RKO (cell line): ENCODE measurements at places on chromosomes 4 and X.

- peak; percentile 57 for DNase-seq
Observed at GRCh38 chr4:179110356-179110755, 1668.1 kb upstream of the AGA start.

DNA sequence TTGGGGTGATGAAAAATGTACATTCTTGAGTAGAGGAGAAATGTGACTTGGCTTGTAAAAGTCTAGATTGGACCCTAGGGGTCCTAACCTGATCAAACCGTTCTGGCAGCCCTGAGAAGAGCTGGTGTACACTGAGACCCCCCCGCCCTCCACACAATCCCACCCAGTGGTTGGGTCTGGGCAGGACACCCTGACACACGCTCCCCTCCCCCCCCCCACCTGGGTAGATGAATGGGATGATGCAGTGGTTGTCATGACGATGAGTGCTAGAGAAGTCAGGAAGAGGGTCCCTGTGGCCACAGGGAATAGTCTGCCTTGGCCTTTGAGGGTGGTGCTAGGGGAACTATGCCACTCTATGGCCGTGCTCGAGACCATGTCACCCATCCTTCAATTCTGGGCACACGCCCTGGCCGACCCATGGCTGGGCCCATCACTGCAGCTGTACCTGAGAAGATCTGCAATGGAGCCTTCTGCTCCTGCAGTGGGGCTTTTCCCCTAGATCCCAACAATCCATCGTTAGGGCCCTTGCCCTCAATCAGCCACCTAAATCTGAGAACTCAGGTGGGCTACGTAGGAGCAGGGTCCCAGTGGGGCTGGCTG, 4.4 kb downstream of the CDK16 start:
- no peak for DNase-seq

GRCh38 chrX:56788229-56788628, 59.2 kb downstream of the NBDY start:
- peak; percentile 46 for DNase-seq

- DNase-seq, result peak; percentile 68
Observed at GRCh38 chr4:88033309-88033708, 25.9 kb downstream of the PKD2 start.

DNA sequence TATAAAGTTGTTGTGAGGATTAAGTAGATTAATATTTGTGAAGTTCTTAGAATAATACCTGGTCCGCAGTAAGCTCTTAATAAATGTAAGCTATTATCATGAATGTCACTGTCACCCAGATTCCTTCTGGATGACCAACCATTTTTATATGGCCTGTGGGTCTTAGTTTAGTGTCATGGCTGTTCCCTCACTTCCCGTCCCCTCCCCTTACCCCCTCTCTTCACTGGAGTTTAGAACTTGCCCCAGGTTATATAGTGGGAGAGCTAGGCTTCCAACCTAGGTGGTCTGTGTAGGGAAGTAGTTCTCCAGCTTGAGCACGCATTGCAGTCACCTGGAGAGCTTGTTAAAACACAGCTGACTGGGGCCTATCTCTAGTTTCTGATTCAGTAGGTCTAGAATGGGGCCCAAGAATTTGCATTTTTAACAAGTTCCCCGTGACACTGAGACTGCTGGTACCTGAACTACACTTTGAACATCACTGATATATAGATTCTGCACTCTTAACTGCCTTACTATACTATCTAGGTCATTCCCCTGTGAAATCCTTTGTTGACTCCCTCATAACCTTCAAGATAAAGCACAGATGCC, 66.9 kb upstream of the PLAC1 start:
- DNase-seq, result no peak

DNA sequence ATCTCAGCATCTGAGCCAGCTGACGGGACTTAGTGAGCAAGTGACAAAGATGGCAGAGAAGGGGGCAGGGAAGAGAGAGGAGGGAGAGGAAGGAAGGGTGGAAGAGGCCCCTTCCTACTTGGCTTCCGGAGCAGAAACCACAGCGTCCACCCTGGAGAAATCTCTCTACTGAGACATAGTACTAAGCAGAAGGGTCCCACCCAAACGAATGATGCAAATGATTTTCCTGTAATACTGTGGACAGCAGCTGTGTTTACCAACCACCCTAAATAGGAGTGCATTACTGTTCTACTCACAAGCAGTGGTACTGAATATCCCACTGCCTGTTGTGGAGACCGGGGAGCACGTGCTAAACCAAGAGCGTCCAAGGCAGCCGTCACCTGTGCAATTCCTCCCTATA, 29.4 kb downstream of the DTHD1 start:
- DNase-seq, result no peak

GRCh38 chr4:153527690-153528089, 61.5 kb downstream of the TMEM131L start:
- DNase-seq, result no peak

- no peak for DNase-seq
Observed at GRCh38 chrX:9525511-9526248, 60.8 kb downstream of the TBL1X start.

- DNase-seq, result no peak
Observed at GRCh38 chr4:128502818-128503527, 215.4 kb upstream of the PGRMC2 start.

DNA sequence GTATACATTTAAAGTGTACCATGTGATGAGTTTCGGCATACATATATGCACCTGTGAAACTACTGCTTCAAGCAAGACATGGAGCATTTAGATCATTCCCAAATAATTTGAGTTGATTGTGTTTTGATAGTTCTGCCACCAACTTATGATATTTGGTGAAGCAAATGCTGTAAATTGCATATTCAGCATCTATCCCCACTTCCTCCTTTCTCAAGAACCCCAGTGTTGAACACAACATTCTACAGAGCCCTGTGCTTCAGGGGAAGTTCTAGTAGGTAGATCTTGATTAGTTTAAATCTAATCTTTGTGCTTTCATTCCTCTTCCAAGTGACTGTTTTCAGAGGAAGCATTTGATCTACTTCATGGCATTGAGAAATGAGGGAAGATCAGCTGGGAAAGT, 5.4 kb upstream of the SHROOM3 start:
- DNase-seq, result no peak

DNA sequence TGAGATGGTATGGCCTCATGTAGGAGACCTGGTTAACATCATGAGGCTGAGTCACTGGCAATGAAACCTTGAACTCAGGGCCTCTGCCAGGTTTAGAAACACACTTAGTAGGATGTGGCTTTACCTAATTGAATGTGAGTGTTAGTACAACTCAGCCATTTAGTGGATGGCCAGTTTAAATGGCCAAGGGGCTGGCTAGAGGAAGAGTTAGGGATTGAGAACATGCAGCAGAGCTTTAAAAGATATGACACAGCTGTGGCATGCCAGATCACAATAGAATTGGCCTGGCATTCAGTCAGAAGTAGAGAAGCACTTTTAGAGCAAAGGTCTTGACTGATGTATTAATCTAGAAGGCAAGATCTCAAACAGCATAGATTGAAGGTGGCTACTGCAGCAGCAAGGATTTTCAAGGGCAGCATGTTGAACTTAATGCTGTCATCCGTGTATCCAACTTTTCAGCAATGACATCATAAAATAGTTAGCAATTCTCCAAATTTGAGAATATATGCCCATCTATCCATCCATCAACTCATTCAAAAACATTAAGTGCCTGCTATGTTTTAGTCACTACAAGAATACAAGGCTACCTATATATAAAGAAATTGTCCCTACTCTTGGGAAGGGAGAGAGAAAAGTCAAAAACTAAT, 170.4 kb downstream of the FRAS1 start:
- no peak for DNase-seq

DNA sequence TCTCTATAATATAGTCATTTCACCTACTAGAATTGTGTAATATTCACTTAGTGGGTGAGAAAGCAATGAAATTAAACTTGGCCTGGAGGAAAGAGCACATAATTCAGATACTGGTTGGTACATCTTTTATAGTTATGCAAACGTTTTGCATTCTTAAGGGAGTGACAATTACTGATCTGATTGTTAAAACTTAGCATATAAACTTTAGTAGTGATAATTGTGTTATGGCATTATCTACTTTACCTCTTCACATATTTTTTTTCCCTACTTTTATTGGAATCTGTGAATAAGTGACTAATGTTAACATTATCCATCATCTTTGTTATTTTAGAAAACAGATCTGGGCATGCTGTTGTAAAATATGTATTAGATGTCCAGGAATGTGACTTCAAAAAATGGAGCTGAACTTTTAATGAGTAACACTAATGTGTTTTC, 217.4 kb upstream of the GIMD1 start:
- no peak for DNase-seq

DNA sequence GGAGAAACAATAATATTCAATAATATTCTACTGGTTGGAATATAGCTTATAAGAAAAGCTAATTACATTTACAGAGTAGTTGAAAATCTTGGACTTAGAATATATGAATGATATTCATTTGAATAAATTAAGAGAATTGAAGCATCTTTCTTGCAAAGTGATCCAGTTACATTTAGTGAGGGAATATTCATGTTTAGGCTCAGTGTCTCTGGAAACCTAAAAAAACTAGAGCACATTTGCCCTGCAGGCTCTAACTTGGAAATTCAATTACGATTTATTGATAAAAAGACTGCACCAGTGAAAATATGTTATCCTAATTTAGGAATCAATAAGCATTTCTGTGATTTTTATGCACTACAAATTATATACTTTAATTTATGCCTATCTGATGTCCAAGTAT, 58.3 kb upstream of the RAP1GDS1 start:
- no peak for DNase-seq

GRCh38 chr4:90357117-90357710, 230.0 kb downstream of the CCSER1 start:
- peak; percentile 87 for DNase-seq

GRCh38 chrX:107552930-107553329, 75.4 kb upstream of the PRPS1 start:
- DNase-seq, result no peak

- DNase-seq, result no peak
Observed at GRCh38 chr4:157075811-157076577, at the start of gene GLRB. TSS of gene GLRB (plus strand) at chr4:157076150. CDS start at chr4:157078025, 1,875 bp downstream.

GRCh38 chr4:28310926-28311325, 1450.3 kb downstream of the STIM2 start:
- DNase-seq, result no peak

DNA sequence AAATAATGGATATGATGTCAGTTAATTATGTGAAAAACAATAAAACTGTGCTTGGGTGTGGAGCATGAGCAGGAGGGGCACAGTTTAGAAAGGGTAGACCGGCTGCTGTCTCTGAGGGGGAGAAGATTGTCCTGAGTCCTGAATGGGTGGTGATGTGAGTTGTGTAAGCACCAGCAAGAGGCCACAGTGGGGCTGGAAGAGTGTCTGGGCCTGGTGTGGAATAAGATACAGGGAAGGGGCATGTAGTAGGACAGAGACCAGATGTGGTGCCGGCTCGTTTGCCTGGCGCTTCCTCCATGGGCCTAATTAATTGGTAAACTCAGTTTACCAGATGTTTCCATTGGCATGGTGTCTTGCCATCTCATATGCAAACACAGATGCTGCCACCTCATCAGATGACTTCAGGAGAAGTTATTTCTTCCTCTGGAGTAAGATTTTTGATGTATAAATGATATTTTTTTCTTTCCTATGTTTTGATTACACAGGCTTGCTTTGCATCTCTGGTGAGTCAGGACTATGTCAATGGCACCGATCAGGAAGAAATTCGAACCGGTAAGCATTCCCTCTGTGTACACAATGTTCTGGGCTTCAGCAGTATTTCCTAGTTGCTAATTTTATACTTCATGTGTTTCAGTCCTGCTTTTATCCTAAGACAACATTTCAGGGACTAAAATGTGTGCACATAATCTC, 5.1 kb downstream of the MED28 start:
- no peak for DNase-seq

DNA sequence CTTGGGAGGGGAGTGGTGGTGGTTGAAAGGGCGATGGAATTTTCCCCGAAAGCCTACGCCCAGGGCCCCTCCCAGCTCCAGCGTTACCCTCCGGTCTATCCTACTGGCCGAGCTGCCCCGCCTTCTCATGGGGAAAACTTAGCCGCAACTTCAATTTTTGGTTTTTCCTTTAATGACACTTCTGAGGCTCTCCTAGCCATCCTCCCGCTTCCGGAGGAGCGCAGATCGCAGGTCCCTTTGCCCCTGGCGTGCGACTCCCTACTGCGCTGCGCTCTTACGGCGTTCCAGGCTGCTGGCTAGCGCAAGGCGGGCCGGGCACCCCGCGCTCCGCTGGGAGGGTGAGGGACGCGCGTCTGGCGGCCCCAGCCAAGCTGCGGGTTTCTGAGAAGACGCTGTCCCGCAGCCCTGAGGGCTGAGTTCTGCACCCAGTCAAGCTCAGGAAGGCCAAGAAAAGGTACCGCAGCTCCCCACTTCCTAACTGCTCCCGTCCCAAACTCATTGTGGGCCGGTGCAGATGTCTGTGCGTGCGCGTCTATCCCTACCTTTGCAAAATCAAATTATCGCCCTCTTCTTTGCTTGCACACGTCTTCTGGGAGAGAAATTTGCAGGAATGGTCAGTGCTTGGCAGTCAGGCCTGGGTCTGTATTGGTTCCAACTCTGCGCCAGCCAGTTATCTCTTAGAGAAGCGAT, 533 bp downstream of the IL15 start:
- peak; percentile 12 for DNase-seq

DNA sequence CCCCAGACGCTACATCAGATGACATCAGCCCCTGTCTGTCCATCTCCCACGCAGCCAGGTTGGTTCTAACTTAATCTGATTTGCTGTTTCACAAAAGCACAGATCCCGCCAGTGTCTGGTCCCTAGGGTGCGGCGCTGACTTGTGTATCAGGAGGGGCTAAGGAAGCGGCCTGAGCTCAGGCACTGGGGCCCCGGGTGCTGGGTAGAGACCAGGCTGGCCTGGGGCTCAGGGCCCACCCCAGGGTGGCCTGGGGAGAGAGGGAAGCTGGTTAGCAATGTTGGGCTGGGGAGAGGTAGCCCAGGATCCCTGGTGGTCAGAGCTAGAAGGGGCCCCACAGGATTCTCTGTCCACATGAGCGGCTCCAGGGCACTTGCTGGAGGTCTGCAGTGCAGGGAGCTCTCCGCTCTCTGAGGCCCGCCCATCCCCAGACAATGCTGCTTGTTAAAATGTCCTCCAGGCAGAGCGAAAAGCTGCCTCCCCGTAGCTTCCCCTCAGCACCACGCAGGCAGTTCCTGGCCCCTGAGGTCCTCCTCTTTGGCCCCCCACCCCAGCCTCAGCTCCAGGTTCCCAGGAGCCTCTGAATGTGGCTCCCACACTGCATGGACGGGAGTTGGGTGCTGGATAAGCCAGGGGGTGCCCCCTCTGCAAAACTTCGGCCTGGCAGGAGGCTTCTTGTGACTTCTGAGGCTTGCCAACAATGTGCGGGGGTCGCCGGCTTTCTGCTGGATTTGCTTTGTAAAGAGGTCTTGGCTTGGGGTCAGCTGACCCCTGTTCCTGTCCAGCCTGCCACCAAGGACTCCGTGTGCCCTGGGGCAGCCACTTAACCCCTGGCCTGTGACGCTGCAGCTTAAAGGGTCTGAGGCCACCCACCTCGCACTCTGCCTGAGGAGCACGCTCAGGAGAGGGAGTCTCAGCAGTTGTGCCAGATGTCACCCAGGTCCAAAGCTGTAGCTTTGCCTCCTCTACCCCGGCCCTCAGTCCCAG, 112.9 kb downstream of the CPZ start:
- no peak for DNase-seq

GRCh38 chrX:8841911-8842310, 40.7 kb upstream of the FAM9A start:
- no peak for DNase-seq

- DNase-seq, result no peak
Observed at GRCh38 chrX:44042751-44043150, 69.6 kb upstream of the NDP start.

- no peak for DNase-seq
Observed at GRCh38 chr4:40570348-40571077, 59.2 kb downstream of the RBM47 start.
